ENCODE measurements at places on chromosomes 2 and 18.

DNA sequence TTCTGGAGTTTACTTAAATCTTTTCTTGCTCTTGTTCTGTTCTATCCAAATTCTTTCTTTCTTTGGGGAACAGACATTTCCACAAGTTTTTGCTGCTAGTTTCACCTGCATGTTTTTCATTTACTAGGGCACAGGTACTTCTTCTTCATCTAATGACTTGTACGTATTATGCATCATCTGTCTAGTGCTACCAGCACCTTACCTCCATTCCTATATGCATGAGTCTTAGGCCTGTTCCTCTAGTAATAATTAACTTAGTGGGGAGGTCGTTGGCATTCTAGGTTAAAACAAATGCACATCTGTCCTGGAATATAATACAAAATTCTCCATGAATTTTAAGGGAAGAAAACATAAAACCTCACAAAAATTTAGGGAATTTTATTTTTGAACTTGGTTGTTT, 164.5 kb upstream of the STON1 start:
- DNase-seq: no peak

DNA sequence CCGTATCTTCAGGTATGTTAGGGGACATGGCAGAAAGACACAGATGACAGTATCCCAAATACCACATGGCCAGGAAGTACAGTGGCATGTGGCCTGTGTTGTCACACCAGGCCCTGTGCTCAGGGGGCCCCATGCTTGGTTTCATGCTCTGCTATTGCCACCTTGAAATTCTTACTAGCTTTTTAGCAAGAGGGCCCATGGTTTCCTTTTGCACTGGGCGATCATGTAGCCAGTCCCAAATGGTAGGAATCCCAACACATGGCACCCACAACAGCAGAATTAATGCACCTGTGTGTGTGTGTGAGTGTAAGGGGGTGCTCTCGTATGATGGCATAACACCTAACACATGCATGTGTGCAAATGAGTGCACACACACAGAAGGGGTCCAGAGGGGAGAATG, 39.2 kb downstream of the MYO7B start:
- no peak for DNase-seq

GRCh38 chr18:58955001-58955400, 90.3 kb downstream of the ZNF532 start:
- no peak for DNase-seq

- no peak for DNase-seq
Observed at GRCh38 chr2:70321370-70321769, 19.5 kb upstream of the FAM136A start.

DNA sequence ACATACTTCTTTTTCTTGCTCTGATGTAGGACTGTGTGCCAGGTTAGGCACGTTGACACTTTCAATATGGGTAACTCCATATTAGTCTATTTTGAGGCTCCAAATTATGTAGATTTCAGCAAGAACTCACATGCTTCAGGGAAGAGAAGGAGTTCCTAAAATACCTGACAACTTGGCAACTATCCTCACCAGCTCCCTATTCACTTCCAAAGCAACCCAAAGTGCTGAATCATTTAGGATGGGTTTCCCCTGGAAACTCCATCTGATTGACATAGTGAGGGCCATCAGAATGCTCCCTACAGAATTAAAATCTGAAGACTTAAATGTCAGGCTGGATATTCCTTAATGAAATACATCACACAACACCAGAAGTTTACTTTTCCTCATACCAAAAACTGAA, 32.5 kb upstream of the NFU1 start:
- no peak for DNase-seq

- no peak for DNase-seq
Observed at GRCh38 chr18:78296166-78296565, 683.5 kb upstream of the SALL3 start.

DNA sequence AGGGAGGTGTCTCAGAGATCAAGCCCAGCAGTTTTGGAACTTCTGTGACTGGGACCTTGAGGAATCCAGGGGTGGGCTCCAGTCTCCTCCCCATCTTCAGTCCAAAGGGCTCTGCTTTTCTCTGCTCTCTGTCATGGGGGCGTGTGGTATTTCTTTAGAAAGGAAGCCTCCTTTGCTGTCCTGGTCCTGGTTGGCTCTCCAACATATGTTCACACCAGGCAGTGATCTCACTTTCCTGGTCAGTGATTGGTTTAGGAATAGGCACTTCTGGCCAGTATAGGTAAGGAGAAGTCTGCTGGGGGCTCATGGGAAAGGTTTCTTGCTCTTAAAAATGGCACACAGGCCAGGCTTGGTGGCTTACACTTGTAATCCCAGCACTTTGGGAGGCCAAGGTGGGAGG, 115.5 kb upstream of the HAAO start:
- DNase-seq: no peak

DNA sequence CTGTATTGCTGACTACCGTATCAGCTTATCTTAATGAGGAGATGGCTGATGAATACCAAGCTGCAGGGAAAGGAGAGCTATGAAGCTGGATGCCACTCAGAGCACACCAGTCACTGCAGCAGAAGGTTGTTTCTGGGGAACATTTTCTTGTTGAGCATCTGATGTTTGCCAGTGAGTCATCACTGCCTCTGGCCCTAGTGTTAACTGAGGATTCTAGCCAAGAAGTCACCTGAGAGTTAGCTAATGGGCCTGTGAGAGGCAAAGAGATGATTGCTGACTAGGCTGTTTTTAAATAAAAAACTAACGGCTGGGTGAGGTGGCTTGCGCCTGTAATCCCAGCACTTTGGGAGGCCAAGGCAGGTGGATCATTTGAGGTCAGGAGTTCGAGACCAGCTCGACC, 37.9 kb downstream of the CCDC150 start:
- no peak for DNase-seq

DNA sequence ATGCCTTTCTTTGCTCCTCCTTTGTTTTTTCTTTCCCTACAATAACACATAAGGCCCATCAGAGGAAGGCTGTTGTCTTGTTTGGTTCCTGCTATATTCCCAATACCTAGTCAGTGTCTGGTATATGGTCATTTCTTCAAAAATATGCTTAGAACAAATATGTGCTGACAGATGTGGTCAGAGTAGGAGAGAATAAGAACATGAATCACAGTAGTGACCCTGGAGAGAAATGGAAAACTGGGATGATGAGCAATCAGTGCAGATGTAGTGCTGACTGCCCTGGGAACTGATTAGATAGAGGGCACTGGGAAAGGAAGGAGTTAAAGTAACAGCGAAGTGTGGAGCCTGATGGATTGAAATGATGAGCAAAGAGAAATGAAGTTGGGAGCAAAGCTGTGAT, 189.4 kb upstream of the LHCGR start:
- DNase-seq: no peak

- no peak for DNase-seq
Observed at GRCh38 chr2:71669628-71670429, 216.5 kb downstream of the DYSF start.

GRCh38 chr18:25921677-25922421, 168.6 kb downstream of the SS18 start:
- peak; percentile 34 for DNase-seq

GRCh38 chr2:127193164-127193966, 26.7 kb downstream of the CYP27C1 start:
- DNase-seq: no peak

DNA sequence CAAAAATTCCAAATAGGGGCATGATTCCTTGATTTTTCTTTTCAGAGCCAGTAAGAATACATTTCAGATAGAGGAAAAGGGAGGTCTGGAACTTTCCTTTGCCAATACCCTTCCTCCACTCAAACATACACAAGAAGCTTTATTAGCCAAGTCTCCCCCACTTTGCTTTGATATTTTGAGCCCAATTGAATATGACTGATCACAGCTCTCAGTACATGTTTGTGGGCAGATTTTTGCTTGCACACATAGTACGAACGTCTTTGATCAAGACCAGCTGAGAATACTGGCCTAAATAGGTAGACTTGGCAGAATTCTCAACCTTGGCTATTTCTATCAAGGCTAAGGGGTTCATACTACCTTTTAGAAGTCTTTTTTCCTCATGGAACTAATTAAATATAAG, 148.8 kb upstream of the PGAP1 start:
- no peak for DNase-seq

- no peak for DNase-seq
Observed at GRCh38 chr18:66621816-66622576, 18.1 kb upstream of the CDH19 start.

- no peak for DNase-seq
Observed at GRCh38 chr2:47159627-47160026, 4.5 kb upstream of the STPG4 start.

GRCh38 chr2:68715353-68716041, 19.1 kb upstream of the ARHGAP25 start:
- DNase-seq: peak; percentile 35

DNA sequence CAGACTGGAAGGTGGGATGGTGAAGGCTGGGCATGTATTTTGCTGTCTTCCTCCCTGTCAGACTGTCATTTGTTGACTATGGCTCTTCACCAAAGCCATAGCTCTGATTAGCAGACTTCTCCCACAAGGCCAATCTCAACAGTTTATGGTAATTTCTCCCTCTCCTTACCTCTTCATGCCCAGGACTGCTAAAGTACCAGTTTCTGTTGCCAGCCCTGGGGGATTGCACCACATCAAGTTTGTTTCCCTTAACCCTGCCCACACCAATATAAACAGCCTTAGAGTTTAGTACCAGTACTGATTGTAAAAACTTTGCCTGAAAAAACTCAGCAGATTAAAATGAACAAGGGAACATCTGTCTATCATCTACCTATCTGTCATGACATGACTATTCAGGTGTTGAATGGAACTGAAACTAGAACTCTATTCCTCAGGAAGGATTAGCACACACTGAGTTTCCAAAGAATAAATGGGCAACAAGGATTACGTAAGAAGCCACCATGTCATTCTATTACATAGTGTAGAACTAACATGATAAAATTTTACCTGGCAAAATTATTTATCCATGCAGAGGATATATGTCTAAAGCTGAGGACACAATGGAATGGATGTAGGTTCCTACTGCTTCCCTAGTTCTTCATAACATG, 13.7 kb downstream of the FEZ2 start:
- no peak for DNase-seq

- DNase-seq: no peak
Observed at GRCh38 chr2:196607073-196607472, 32.4 kb upstream of the CCDC150 start.

- no peak for DNase-seq
Observed at GRCh38 chr2:61363580-61363979, 107.3 kb downstream of the USP34 start.

DNA sequence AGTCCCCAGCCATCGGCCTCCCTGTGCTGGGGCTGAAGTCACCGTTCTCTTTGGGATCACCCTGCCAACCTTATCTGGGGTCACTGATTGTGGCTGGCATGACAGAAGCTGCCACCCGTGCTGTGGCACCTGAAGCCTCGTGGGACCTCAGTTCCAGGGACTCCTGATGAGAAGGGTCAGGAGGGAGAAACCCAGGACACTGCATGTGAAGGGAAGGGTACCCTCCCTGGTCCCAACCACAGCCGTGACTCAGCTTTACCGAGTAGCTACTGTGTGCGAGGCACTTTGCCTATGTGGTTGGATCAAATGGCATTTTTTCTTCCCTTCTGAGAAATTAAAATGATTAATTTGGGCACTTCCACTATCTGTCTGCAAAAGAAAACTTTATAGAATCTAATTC, 64.4 kb downstream of the SP110 start:
- DNase-seq: no peak

DNA sequence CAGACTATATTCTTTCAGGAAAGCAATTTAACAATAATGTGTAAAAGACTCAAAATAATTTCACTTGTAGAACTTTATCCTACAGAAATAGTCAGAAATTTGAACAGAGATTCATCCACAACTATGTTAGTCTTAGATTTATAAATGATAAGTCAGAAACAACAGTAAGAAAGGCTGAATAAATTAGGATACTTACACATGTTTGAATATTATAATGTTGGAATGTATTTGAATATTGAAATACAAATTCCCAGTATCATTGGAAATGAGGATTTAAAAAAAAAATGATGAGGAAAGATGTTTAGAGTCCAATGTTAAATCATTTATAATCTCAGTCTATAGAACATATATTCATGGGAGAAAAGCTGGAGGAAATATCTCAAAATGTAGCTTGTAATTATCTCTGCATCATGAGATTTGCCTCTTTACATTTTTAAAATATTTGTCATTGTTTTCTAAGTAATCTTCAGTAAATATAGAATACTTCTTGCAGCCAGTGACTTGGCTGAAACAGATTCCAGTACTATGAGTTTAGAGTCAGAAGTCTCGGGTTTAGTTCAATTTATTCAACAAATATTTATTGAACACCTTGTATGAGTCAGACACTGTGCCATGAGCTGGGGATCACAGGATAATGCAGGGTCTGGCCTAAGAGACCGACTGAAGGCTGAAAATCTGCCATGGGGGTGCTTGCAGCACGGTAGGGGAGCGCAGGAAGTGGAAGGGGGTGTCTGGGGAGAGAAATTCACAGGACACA, 32.3 kb downstream of the CXCR4 start:
- DNase-seq: no peak

GRCh38 chr2:209806318-209806717, 34.7 kb downstream of the UNC80 start:
- DNase-seq: no peak

- no peak for DNase-seq
Observed at GRCh38 chr18:58324824-58325480, 280.9 kb downstream of the NEDD4L start.

GRCh38 chr18:2981212-2981728, 31.7 kb downstream of the LPIN2 start:
- DNase-seq: no peak

- no peak for DNase-seq
Observed at GRCh38 chr2:154459286-154459685, 239.2 kb upstream of the KCNJ3 start.

GRCh38 chr2:201904538-201905420, 98.4 kb downstream of the CDK15 start:
- DNase-seq: no peak

GRCh38 chr2:191799526-191799925, 47.4 kb downstream of the CAVIN2 start:
- DNase-seq: no peak

DNA sequence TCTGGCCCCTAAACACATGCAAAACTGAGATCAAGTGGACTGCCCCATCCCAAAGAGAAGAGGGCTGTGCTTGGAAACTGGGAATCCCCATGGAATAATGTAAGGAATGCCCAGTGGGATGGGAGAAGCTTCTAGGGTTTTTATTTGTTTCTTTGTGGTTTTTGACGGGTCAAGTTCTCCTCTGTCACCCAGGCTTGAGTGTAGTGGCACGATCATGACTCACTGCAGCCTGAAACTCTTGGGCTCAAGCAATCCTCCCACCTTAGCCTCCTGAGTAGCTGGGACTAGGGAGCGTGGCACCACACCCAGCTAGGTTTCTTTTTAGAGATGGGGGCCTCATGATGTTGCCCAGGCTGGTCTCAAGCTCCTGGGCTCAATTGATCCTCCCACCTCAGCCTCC, 101.7 kb upstream of the ZSWIM2 start:
- no peak for DNase-seq

DNA sequence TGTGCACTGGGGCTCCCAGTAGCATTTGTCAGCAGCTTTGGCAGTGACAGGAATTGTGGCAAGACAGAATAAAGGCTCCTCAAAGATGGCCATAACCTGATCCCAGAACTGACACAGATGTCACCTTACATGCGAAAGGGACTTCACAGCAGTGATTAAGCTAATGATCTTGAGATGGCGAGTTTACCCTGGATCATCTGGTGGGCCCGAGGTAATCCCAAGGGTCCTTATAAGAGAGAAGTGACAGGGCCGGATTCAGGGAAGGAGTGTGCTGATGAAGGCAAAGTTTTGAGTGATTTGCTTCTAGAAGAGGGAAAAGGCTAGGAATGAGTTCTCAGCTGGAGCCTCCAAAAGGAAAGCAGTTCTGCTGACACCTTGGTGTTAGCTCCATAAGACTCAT, 333.9 kb downstream of the LPIN1 start:
- no peak for DNase-seq

Measured in NCI-H1105 (cell line).